ENCODE measurements at places on chromosomes 12 and 14. TPM values are rescaled to one million over a fixed set of nuclear protein-coding genes. Genes with fewer than 3 reads are reported as not detected.

GRCh38 chr14:61196792-61197191, 84.3 kb downstream of the TMEM30B start:
- DNase-seq, result no peak

DNA sequence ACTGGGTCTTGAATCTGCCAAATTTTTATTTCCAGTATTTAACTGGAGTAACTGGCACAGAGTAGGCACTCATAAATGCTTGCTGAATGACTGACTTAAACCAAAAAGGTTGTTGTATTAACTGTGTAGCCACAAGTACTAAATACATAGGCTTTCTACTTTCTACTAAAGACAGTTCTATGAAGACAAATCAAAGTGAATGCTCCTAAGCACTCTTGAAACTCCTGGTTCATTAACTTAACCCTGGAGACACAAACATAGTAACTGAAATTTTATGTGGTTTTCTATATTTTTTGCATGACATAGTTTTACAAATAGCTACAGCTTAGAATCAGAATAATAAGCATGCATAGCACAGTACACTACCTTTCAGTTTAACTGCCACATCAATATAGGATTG, 70.4 kb downstream of the TXNDC16 start:
- DNase-seq, result no peak

DNA sequence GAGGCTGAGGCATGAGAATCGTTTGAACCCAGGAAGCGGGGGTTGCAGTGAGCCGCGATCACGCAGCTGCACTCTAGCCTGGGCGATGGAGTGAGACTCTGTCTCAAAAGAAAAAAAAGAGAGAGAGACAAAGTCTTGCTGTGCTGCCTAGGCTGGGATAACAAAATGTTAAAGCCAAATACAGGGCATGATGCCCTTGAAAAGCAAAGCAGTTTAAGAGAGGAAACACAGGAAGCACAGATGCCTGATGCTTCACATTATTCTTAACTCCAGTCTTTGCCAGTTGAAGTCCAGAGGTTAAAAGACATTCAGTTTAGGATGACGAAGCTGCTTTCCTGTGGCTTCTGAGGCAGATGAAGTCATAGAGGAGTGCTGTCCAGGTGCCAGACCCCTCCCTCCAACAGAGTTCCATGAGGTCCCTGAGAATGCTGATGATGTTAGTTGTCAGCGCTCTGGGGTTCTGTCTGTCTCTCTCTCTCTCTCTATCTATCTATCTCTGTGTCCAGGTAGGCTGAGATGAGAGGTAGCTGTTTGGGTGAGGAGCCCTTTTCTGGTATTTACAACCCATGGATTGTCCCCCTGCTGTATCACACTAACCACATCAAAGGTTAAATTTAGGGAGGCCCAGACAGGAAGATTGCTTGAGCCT, 4.9 kb upstream of the MRPL52 start:
- no peak for DNase-seq

GRCh38 chr14:24130717-24131548, 474 bp downstream of the FITM1 start:
- DNase-seq, result no peak

DNA sequence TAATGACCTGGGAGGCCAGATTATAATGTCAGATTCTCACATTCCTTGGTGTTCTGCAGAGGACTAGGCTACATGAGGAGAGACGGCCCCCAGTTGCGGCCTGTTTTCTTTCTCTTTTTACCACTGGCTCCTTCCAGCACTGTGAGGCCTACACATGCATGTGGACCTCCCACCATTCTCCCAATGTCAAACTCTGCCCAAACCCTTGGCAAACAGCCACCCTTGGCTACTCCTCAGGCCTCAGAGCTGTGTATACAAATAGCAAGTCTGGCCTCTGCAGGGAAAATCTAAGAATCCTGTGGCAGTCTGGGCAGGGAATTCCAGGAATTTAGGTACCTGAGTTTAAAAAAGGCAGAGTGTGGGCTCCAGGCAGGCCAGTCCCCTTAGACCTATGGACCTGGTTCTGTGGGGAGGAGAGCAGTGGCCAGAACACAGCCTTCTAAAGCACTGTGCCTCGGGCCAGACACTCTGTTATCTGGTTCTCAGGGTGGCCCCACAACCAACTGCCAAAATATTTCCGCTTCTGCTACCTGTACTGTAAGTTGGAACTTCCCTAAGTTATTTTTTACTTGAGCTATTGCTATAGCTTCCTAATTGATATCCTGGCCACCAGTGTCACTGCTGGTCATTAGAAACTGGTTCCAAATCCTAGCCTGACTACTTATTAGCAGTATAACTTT, 19.9 kb upstream of the NEDD1 start:
- peak; percentile 65 for DNase-seq

DNA sequence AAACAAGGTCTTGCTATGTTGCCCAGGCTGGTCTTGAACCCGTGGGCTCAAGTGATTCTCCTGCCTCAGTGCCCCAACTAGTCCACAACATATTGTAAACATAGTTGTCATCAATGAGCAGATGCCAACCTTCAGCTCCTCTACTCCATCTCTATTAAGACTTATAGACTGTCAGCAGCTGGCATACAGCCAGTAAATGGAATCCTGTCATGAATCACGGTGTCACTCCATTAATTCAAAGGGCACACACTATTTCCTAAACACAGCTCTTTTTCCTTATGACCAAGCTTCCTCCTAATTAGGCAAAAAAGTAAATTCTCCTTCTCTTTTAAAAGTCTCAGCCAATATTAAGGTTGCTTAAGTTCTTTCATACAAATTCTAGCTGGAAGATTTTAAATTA, 111.2 kb downstream of the ITPR2 start:
- no peak for DNase-seq

DNA sequence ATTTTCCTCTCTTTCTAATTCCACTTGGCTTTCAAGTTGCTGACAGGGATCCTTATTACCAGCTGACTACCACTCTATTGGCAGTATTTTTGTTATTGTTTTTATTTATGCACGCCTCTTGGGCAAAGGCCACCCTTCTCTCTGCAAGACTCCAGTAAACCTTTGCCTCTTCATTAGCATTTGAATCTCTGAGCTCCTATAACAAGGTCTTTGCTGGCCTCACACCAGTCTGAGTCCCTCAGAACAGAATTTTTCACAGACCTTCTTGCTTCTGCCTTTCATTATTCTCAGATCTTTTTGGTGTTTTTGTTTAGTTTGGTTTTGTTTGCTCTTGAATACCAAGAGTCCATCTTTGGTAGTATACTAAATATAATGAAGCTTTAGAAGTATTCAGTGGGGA, 145.9 kb downstream of the PDZRN4 start:
- no peak for DNase-seq

GRCh38 chr12:108284163-108284562, 54.9 kb downstream of the CMKLR1 start:
- no peak for DNase-seq

- DNase-seq, result no peak
Observed at GRCh38 chr12:113044516-113044915, 12.0 kb upstream of the DTX1 start.

Gene KRT7
- 4.0 TPM for total RNA-seq

Gene ACRBP
- 1.9 TPM for total RNA-seq
